ENCODE measurements at places on chromosomes 4 and X.

GRCh38 chr4:78237360-78237759, 180.2 kb downstream of the FRAS1 start:
- no peak for DNase-seq

DNA sequence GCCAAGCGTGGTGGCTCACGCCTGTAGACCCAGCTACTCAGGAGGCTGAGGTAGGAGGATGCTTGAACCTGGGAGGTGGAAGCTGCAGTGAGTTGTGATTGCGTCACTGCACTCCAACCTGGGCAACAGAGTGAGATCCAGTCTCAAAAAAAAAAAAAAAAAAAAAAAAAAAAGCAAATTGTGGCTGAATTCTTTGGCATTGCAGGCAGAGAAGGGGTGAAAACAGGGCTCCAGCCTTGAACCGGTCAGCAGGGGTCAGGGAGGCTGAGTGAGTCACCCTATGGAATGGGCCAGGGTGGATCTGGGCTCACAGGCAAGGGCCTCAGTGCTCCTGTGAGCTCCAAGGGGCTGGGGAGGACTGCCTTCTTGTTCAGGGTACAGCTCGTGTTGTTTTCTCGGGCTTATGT, 13.2 kb upstream of the FAM3A start:
- DNase-seq, result no peak

- peak; percentile 37 for DNase-seq
Observed at GRCh38 chr4:153432965-153433753, 33.0 kb upstream of the TMEM131L start.

DNA sequence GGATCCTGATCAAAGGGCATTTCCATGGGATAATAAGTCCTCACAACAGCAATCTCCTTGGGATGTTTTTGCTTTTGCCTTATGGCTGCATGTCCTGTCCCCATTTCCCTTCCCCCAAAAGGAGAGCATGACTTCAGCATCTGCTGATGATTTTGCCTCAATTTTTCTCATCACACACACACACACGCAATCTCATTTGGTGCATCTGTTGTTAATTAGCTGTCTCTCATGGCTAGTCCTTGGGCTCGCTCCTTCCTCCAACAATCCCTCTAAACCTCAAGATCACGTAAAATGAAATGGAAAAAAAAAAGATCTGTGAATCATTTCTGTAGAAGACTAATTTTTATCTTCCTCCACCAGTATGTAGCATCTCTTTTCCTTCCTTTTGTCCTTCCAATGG, 153.6 kb downstream of the RBMX2 start:
- no peak for DNase-seq

- no peak for DNase-seq
Observed at GRCh38 chrX:77689376-77689775, 96.6 kb downstream of the ATRX start.

- DNase-seq, result no peak
Observed at GRCh38 chr4:18582841-18583240, 561.3 kb upstream of the LCORL start.

GRCh38 chr4:2255501-2256155, 6.3 kb downstream of the MXD4 start:
- no peak for DNase-seq

DNA sequence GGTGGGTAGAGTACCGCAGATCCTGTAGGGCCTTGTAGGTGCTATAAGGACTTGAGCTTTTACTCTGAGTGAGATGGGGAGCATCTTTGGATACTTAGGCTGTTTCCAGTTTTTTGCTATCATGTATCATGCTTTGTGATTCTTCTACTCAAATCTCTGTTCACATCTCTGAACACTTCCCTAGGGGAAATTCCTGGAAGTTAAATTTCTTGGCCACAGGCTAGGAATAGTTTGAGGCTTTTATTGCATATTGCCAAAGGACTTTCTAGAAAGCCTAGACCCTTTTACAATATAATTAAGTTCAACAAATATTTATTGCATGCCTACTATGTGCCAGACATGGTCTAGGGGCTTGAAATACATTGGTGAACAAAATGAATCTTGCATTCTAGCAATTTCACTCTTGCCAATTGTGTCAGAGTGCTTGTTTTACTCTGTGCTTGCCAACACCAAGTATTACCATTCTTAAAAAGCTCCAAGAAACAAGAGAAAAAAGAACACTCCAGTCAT, 4.1 kb upstream of the PGRMC1 start:
- no peak for DNase-seq
